DMS153 (cell line): ENCODE measurements at places on chromosomes 3 and 15.

GRCh38 chr3:61679026-61679425, 117.7 kb downstream of the PTPRG start:
- DNase-seq, result no peak

DNA sequence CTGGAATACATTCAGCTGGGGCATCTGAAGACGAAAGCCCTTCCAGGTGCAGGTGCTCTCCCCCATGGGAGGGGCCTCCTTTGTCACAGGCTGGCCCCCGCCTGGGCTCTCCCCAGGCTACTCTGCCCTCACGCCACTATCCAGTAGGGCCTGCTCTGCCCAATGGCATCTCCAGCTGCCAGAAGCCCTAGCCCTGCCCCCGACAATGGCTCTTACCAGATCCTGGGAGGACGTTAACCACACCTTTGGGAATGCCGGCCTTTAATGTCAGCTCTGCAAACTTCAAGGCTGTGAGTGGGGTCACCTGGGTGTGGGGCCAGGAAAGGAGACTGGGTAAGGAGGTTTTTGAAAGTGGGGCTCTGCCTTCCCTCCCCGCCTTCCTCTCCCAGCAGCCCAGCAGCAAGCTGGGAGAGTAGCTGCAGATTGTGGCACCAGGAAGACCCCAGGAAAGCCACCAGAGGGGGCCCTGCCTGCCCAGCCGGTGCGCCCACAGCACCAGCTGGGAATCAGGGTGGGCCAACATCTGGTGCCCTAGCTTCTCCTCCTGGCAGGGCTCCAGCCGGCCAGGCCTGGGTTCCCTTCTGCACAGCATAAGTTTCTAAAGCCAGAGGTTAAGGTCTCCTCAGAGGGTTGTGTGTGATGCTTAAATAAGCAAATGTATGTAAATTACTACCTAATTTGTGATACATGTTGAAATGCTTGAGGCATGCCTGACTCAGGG, 40.4 kb upstream of the SLC41A3 start:
- DNase-seq, result no peak

- DNase-seq, result no peak
These were observed 40.7 kb downstream of the STARD9 start for GRCh38 chr15:42616107-42616506.

- no peak for DNase-seq
These were observed 135.8 kb downstream of the CLASP2 start for GRCh38 chr3:33582234-33582633.

DNA sequence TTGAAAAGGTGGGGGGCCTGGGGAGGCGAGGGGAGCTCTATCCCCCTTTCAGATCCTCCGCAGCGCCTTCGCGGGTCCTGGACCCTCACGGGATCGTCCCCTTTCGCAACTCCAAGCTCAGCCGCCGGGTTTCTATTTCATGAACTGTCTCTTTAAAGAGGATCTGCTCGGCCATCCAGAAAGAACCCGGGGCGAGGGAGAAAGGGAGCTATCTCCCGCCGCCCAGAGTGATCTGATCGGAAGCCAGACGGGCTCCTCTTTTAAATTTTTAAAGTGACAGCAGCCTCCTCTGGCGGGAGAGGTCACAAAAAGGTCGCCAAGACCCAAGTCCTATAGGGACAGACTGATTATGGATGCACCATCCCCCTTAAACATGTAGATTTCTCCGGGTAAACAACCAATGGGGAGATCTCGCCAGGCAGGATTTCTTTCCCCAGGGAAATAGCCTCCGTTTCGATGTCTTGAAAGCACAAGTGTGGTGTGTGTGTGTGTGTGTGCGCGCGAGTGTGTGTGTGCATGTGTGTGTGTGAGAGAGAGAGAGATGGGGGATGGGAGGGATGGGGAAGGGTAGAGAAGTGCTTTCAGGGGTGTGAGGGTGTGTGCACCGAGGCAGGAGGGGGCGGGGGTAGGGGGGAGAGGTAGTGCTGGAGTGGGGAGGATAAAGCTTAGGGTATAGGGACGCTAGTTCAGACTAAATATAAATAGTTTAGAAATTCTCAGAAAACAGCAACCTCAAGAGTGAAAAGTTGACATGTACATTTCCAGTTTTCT, 516.1 kb downstream of the MECOM start:
- DNase-seq, result peak; percentile 53

DNA sequence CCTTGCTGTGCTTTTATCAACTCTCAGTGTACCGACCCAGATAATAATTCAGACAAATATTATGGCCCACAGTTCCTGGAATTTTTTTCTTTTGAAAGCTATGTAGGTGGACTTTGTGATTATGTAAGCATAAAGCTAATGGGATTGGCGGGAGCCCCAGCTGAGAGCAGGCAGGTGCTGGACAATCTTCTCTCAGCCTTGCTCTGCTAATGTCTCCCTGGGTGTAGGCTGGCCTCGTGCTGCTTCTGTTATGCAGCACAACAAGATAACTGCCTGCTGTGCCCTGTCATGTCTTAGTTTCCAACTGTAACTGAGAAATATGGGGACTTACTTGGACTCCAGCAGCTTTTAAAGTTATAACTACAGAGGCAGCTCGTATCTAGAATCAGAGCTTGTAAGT, 415.0 kb downstream of the PDCD6IP start:
- DNase-seq, result no peak

DNA sequence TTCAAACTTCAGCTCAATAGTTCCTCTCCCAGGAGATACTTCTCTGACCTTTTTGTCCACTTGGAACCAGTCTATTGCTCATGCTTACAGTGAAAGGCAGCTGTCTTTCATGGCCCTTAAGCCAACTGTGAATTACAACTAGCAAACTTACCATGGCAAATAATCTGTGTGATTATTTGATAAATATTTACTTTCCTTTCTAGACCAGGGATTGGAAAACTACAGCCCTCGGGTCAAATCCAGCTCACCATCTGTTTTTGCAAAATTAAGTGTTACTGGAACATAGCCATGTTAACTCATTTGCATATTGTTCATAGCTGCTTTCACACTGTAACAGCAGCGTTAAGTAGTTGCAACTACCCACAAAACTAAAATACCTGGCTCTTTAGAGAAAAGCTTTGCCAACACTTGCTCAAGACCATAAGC, 289.1 kb upstream of the MCTP2 start:
- peak; percentile 65 for DNase-seq

- no peak for DNase-seq
These were observed 324.6 kb downstream of the MAGI1 start for GRCh38 chr3:65714134-65714533.

DNA sequence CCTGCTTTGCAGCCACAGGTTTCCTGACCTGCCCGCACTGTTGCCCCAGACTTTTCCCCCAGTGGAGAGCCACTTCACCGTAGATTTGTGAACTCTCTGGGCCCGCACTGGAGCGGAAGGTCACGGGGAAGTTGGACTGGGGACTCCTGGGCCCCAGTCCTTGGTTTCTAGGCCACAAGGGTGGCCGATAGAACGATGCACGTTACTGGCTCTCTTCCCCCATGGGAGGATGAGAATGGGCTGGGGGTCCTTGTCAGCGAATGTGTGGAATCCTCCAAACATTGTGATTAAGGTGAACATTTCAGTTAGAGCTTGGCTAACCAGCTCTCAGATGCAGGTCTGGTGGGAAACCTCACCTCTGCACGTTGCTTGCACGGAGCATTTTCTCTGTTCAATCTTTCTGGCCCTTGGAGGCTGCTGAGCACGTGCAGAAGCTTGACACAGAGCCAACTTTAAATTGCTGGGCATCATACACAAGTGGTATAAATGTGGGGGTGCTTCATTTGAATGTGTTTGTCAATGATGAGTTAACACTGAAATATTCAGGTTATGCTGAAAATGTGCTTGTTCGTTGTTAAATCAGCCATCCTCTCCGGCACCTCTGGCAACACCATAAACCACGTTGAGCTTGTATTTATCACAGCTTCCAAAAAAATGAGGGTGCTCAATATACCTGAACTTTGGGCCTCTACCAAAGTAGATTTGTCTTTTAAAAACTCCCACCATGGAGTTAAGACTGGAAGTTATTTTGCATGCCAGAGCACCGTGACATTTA, 976 bp downstream of the DIS3L start:
- DNase-seq, result no peak

DNA sequence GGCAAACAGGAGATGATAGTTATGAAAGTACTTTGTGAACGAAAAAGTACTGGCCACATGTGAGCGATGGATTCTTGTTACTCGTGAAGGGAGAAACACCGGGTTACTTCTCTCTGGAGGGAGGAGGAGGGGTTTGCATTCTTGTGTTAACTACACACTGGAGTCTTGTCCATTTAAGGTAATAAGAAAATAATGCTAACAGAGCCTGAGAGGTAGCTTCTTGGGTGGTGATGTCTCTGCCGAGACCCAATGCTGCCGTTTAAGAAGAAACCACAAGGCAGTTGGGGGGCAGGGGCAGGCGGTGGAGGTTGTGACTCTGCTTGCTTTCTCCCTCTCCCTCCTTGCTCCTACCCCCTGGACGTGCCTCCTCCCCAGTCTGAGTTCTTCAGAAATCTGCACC, 100.9 kb upstream of the ROPN1 start:
- no peak for DNase-seq

DNA sequence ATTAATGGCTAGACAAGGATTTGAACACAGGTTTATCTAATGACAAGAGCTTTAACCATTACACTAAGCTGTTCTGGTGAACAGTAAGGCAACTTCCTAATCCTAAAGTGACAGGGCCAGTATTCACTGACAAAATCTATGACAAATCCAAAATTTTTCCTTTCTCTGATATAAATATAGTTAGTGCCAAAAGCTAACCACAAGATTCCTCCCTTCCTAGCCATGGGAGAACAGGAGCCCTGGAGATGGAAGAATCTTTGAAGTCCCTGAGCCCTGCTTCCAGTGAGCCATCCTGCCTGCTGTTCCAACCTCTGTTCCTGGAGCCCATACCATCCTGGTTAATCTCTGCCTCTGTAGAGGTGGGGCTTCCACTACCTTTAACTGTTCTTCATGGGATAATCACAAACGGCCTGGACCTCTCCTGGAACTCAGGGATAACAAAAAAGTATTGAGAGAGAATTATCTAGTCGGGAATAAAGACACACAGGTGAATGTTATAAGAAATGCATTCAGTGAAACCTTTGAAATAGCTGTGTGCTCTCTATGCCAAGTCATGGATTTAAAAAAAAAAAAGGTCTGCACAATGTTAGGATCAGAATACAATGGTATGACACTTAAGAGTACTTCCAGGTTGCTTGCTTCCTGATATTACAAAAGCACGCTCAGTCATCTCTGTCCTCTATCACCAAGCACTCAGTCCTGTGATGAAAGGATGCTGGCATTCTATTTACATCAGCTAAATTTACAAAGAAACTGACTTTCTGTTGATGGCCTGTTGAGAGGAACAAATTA, 235.8 kb downstream of the SUCLG2 start:
- no peak for DNase-seq

DNA sequence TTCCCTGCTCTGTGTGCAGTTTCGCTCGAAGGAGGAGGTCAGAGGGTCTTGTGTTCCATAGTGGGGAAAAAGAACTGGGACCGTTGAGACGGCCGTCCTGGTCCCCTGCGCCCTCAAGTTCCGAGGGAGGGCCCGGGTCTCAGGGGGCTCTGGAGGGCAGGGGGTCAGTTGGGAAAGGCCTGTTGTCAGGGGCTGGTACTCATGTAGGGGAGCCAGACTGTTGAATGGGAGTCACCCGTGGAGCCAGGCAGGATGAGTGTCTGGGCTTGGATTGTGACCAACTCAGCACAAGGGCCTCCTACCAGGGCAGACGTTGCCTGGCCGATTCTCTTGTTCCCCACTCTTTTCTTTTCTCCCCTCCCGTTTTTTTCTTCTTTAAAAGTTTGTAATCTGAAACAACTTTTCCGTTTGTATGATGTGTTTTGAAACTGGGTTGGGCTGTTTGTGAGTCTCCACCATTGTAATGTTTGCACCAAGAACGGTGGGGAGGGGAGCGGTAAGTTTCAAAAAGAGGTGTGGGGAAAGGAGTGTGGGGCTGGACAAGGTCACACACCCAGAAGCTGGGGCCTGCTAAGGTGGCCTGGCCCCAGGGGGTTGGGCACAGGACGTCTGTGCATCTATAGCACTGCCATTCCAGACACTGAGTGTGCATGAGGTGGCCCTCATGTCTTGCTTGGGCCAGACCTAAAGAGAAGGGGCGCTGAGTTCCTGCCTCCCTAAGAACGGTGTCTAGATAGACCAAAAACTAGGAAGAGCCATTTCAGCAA, 1.1 kb downstream of the CMTM7 start:
- DNase-seq, result no peak
